ENCODE measurements at places on chromosomes 3 and 15.

GRCh38 chr3:69332934-69333333 is 53.0 kb downstream of the FRMD4B start:
- no peak for DNase-seq

GRCh38 chr3:127820221-127820825 is 2.0 kb downstream of the MGLL start:
- DNase-seq, result no peak

GRCh38 chr3:118400886-118401285 is 633.8 kb downstream of the IGSF11 start:
- DNase-seq, result no peak

DNA sequence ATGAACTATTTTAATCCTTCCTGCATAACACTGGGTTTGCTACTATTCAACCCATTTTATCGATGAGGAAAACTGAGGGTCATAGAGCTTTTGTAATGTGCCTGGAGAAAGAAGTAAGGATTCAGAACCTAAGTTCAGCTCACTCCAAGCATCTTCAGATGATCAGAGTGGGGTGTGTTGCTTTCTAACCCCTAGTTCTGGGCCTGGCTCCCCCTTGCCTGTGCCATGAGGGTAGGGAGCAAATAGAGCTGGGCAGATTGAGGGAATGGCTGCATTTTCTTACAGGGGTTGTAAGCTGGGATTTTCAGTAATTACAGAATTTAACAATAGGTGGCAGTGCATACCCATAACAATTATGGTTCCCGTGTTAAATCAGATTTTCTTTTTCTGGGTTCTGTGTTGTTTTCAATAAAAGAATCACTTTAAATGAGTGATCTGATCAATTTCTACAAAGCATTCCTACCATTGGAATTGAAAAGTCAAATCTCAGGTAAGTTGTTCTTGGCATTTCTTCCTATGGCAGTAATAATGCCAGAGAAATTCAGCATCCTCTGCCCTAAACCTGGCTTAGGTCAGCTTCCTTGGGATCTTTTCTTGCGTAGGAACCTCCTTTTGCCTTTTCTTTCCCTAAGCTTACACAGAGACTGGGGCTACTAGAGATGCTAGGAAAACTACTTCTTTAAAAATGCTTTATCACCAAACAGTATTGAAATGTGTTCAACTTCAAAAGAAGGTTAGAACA is 103.8 kb upstream of the IL12A start:
- no peak for DNase-seq

DNA sequence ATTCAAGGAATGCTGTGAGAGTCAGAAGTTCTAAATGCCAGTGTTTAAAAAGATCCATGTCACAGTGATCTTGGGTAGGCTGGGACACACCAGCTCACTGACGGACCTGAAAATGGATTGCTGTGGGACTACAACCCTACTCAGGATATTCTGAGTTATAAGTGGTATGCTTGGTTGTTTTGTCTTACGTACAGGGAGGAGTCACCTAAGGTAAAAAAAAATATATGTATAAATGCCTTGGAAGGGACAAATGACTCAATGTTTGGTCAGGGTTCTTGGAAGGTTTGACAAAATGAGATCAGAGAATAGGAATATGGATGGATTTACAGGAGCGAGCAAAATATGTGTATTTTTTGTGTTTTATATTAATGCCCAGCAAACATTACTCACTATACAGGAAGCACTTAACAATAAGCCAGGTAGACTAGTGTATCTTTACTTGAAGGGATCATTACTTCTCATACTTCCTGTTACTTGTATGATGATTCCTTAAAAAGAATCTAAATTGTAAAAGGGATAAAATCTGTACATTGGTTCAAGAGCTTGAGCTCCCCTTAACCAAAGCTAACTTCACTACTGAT is 767.3 kb downstream of the GBE1 start:
- DNase-seq, result no peak

GRCh38 chr3:31541089-31541488 is 8.4 kb downstream of the STT3B start:
- no peak for DNase-seq

- DNase-seq, result no peak
Observed at GRCh38 chr3:7793786-7794185, 707.8 kb upstream of the LMCD1 start.

- DNase-seq, result no peak
Observed at GRCh38 chr3:186983659-186984058, 53.3 kb downstream of the ST6GAL1 start.

DNA sequence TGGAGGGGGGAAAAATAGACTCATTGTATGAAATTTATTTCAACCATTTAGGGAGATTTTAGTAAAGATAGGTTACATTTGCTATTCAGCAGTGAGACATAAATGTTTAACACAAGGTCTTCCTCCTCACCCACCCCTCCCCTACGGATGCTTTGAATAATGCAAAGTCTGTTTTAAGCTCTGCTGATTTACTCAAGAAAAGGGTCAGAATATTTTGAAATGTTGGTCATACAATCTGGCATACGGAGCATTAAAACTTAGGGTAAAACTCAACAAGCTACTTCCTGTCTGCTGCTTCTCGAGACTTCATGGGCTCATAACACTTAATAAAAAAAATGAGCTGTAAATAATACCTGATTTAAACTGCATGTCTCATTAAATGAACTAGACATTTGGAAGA is 156.3 kb downstream of the WNT5A start:
- DNase-seq, result no peak

GRCh38 chr15:60758961-60759729 is 280.2 kb upstream of the ICE2 start:
- DNase-seq, result no peak

- no peak for DNase-seq
Observed at GRCh38 chr3:181382656-181383055, 329.1 kb upstream of the SOX2 start.

DNA sequence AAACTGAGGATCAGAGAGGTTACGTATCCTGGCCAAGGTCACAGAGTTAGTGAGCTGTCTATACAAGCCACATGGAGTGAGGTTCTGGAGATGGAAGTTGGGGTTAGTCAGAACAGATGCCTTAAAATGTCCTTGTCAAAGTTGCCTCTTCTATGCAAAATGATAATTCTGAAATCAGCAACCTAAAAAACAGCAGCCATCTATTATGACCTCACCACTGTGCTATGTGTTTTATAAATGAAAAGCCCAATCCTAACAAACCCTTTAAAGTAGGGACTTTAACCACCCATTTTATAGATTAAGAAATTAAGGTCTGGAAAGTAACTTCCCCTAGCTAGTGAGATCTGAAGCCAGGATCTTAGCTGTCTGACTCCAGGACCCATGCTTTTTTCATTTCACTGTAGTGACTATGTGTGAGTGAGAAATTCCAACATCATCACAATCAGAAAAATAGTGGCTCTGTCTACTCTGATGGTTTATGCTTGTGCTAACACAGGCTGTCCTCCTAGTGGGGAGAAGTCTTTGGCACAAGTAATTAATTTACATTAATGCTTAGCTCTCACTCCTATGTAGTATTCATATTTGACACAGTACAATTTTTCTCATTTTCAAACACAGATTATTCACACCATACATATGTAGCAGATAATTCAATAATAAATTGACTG is 143.6 kb downstream of the ANO10 start:
- DNase-seq, result no peak

- DNase-seq, result no peak
Observed at GRCh38 chr15:94100863-94101262, 130.5 kb upstream of the MCTP2 start.

DNA sequence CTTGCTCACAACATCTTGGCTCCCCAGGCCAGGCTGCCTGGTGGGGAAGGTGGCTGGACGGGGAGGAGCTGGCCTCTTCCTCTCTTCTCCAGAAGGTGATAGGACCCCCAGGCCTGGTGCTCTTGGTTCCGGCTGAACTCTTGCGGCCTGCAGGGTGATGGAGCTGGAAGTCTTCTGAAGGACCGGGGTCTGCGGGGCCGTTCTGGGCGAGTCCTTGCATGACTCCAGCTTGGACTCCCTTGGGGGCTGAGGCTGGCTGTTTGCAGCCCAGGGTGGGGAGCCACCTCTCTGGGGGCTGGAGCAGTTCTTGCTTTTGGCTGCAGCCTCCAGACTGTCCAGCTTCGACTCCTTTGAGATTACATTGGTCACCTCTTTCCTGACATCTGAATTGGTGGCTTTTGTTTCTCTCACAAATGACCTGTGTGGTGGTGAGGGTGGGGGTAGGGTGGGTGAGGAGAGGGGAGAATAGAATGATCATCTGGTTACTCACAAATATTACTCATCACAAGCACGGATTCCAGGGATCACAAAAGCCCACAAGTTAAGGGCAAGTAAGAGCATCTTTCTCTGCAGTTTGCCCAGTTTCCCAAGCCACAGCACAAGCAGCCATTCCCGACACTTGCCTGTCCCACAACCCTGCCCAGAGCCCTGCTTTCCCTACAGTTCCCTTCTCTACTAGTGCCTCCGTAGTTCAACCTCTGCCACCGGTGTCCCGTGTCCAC is 149.1 kb upstream of the HACD2 start:
- DNase-seq, result no peak

Data from T-helper 1 cell (primary cell).